Left lobe of liver (tissue), 2 donors: ENCODE measurements at places on chromosomes 12 and 14.

DNA sequence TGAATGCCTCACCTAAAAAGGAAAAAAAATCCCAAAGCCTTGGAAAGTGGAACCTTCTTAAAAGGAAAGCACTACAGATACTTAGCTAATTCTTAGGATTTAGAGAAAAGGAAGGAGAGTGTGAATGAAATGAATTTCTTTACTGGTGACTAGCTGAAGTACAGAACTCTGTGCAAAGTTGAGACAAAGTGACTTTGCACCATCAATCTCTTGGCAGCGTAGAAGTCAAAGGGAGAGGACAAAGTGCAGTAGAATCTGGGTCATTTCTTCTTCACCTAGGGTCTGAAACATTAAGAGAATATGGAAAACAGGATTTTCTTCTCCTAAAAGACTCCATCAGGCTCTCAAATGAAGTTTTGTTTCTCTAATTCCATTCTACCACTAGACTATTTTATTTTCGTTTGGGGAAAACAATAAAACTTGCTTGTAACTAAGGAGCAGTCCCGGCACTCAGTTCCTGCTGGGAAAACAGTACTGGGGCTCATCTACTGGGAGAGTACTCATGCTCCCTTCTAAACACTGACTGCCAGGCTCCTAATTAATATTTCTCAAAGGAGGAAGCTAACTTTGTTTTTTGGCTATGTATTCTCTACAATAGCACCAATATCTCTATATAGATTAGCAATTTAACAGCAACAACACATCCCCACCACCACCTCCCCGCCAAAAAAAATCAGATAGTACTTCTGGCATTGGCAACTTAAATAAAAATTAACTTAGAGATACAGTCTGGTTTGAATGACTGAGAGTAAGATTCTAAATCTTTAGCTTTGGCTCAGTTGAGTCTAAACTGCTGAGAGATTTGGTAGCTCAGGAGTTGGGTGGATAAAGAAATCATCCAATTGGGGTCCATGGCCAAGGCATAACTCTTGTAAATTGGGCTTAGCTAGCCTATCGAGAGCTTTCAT lies 110.7 kb downstream of the SLC15A5 start:
- peak; percentile 46 for DNase-seq

DNA sequence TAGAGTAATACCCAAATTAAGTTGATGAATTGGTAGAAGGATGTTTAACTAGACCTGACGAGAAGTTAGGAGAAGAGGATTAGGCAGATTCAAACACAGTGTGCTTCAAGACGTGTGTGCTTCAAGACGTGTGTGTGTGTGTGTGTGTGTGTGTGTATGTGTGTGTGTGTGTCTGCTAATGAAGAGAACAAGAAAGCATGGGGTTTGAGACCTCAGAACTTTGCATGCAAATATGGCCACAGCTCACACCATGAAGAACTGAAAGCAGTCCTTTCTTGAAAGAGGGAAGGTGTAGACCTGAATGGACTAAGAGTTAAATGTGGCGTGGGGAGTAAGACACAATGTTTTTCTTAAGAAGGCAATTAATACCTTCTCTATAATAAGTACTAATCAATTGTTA lies 32.5 kb upstream of the SSPN start:
- no peak for DNase-seq

DNA sequence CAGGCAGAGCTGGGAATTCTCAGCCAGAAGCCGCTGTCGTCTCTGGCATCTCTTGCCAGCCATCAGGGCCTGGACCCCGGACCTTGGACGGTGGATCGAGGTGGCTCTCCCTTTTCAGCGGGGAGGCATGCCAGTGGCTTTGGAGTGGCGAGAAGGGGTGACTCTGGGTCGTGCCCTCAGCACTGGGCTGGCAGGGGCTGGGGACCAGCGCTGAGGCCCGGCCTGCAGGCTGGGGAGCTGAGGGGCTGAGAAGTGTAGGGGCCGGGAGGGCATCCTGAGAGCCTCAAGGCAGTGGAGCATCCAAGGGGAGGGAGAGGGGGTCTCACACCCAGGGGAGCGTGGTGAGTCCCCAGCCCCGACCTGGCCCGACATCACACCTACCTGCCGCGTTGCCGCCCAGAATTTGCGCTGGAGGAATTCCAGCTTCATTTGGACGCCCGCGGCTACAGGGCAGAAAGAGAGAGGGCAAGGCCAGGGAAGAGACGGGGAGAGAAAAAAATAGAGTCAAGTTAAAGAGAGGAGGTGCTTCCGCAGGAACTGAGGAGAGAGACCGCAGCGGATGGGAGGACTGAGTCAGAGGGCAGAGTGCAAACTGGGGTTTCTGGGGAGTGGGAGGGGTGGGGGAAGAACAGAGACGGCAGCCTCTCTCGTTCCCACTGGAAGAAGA lies 9.0 kb upstream of the LRTM2 start:
- DNase-seq = no peak

GRCh38 chr12:16300736-16301135 lies 23.3 kb upstream of the SLC15A5 start:
- DNase-seq = no peak

DNA sequence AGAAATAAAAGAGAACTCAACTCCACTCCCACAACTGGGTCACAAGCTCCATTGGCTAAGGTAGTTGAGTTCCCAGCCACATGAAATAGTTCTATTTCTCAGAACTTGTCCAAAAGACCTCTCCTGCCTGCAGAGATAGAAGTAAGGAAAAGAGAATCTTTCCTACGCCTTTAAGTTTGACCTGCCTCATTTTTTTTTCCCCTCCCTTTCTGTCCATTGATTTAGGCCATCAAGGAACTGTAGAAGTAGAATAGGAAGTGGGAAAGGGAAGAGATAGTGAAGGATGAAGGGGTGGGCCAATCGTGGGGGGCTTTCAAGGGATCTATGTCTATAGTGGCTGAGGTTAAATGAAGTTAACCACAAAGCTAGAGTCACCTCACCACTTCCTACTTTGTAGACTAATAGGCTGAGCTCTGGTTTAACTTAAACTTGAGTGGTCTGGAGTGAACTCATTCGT lies 13.9 kb upstream of the NUDT4 start:
- DNase-seq = no peak
